ENCODE measurements at places on chromosomes 3 and 15. TPM values are rescaled to one million over a fixed set of nuclear protein-coding genes. Genes with fewer than 3 reads are reported as not detected.

Gene GPR15
- total RNA-seq = 10.8 TPM

Gene KIF7
- not detected for total RNA-seq

Gene CPN2
- total RNA-seq = not detected

Gene KNG1
- not detected for total RNA-seq

Gene PTPN9
- 14.0 TPM for total RNA-seq

Gene CIB2
- total RNA-seq = 1.2 TPM

Gene LRIG1
- 11.1 TPM for total RNA-seq

Gene CLDN18
- total RNA-seq = not detected

Gene CELSR3
- 7.1 TPM for total RNA-seq

Gene SPINK8
- not detected for total RNA-seq

Gene PIERCE2
- not detected for total RNA-seq

Gene GOLGA6B
- total RNA-seq = not detected

Gene CHP1
- 23.9 TPM for total RNA-seq

Gene CIP2A
- total RNA-seq = 7.8 TPM

Gene C3orf22
- total RNA-seq = not detected

Gene CNTN3
- total RNA-seq = not detected

Gene COL7A1
- total RNA-seq = 1.8 TPM

Gene RPP25
- 3.8 TPM for total RNA-seq

Gene TEX55
- total RNA-seq = not detected

Gene C3orf20
- total RNA-seq = 0.69 TPM
